ENCODE measurements at places on chromosomes 16 and 17.

GRCh38 chr16:58393138-58393504, 850 bp downstream of the GINS3 start:
- no peak for DNase-seq

DNA sequence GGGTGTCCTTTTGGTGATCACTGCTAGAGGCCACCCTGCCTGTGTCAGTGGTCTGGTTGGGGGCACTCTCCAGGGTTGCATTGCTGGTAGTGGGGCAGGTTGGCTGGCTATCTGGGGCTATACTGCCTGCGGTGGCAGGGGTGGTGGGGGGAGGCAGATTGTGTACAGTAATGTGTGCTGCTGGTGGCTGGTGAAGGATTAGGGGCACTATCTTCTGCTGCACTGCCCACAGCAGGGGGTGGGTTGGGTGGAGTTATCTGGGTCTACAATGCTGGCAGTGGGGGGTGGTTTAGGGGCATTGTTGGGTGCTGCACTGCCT, 204.0 kb upstream of the WSB1 start:
- DNase-seq = no peak

- DNase-seq = no peak
Observed at GRCh38 chr17:17824783-17825614, 11.8 kb downstream of the SREBF1 start.

- no peak for DNase-seq
Observed at GRCh38 chr16:74271872-74272271, 24.7 kb upstream of the PSMD7 start.

DNA sequence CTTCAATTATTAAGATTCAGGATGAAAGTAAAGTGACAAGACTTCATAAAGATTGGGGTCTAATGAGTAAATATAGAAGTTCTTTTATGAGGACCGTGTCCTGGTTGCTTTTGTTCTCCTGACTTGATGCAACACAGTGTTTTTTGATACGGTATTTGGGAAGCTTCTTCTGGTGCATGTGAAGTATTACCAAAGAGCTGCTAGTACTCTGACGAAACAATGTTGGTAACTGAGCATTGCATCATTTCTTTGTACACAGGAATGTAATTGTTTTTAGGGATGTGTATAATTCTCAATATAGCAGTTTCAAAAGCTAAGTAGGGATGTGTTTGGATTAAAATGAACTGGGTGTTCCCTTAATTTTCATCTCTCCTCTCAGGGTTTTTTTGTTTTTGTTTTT, 15.9 kb downstream of the KPNB1 start:
- no peak for DNase-seq

DNA sequence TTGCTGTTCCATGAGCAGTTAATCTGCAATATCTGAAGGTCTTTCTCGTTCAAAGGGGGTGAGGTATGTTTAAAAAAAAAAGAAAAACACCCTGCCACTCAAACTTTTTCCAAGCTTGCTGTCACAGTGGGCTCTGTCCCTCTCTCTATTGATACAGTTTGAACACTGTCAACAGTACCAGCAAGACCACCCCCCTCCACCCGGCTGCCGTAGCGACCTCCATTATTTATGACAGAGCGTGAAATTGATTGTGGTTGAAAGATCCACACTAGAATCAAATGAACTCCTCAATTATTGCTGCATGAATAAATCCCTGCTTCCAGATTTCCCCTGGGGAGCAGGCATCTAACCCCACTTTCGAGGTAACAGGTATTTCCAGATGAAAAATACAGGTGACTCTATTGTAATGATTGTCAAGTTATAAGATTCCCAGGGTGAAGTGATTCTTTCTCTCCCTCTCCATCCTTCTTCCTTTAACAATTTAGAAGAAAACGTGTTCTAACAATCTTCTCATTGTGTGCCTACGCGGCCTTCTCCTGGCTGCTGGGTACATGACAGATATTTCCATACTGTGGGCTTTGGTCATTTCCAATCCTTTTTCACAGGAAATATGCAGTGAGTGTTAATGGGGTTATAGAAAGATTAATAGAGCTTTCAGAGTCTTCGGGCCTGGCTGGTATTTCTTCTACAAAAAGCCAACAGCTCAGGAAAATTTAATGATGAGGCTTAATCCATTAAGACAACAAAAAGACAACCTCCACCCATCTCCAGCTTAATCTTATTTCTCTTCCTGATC, 135.7 kb upstream of the C16orf82 start:
- DNase-seq = no peak

GRCh38 chr17:44448412-44448811, 54.8 kb downstream of the GPATCH8 start:
- no peak for DNase-seq

DNA sequence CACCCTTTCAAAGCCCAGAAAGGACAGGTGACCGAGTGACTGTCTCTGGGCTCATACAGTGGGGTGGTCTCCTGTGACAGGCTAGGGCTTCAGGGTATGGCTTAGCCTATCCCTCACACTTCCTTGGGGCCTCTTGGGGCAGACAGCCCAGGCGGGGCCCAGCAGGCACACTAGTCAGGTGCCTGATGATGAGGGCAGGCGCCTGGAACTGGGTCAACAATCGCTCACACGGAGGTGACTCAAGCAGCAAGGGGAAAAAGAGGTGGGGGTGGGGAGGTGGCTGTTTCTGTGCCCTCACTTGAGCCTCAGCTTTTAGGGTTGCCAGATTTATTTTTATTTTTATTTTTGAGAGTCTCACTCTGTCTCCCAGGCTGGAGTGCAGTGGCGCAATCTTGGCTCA, 6.4 kb upstream of the GRN start:
- DNase-seq = no peak

DNA sequence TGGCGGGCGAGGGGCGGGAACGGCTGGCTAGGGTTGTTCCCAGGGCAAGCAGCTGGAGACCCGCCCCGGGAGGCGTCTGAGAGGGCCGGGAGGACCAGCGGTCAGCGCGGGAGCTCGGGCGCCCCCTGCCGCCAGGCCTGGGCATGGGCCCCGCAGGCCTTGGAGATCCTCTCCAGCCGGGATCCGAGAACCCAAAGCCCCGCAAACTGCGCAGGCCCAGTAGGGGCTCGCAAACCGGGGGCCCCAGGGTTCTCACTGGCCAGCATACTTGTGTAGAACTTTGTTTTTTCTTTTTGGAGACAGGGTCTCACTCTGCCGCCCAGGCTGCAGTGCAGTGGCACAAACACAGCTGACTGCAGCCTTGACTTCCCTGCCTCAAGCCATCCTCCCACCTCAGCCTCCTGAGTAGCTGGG, 20.8 kb upstream of the ZNF423 start:
- no peak for DNase-seq

DNA sequence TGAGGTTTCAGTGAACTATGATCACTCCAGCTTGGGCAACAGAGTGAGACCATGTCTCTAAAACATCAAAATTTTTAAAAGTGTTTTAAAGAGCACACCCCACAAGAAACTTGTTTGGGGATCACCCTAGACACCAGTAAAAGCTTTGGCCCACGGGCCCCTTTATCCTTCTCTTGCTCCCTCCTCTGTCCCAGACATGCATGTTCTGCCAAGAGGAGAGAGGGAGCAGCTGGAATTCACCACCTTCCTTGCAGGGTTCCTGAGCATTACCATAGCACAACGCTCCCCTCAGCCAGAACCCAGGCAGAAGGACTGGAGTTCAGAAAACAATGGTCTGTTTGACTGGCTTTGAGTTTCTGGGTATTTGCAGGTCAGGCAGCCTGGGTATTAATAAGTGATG, 214.3 kb upstream of the CDH5 start:
- no peak for DNase-seq

DNA sequence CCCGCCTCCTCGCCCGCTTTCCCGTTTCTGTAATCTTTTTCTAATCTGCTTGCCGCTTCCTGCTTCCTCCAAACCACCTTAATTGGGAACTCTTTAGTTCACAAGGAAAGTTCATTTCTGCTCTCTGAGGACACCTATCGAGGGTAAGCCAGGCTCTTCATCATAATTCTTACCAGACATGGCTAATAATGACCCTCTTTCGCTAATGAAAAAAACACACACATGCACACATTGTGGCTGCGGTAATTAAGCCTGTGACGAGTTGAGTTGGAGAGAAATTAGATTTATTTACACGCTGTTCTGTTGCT, 100.6 kb downstream of the ZNF423 start:
- DNase-seq = no peak

DNA sequence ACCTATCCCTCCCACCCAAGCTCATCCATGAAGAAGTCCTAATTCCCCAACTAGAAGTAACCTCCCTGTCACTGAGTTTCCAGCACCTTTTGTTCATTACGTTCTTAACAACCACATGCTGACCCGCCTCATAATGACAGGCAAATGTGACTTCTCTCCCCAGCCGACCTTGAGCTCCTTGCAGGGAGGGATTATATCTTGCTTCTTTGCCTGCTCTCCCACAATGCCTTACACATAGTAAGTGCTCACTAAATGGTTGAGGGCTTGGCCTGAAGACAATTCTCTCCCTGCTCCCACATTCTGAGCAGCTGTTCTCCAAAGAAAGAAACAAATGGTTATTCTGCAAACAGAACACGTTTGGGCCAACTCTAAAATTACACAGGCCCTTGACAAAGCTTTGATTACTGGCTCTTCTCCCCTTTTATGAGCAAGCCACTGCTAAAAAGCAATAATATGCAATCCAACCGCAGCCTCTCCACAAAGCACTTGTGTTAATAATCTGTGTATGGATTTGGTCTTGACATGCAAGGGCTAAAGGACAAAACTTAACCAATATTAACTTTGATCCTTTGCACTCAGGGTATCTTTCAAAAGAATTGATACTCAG, 23.2 kb downstream of the SLC39A11 start:
- DNase-seq = no peak

DNA sequence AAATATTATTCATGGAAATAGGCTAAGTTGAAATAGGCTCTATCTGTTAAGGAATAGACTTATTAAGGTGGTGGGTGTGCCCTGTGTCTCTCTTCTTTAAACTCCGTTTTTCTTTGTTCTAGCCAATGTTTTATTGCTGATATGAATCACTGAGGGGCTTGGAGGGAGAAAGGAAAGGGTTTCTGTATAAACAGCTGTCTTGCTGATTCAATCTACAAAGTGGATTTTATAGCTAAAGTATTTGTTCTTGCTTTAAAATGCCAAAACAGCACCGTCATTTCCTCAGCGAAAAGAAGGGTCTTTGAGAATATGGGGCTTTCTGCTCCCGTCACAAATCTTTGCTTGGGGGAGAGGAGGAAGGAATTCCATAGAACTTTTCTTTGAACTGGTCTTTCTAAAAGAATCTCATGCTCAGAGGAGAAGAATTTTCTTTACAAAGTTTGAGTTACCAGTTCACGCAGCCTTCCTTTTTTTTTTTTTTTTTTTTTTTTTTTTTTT, 39.3 kb downstream of the MSI2 start:
- DNase-seq = no peak

- no peak for DNase-seq
Observed at GRCh38 chr16:15752717-15753488, 102.9 kb downstream of the NDE1 start.

- DNase-seq = no peak
Observed at GRCh38 chr16:13856398-13856797, 63.6 kb upstream of the ERCC4 start.

DNA sequence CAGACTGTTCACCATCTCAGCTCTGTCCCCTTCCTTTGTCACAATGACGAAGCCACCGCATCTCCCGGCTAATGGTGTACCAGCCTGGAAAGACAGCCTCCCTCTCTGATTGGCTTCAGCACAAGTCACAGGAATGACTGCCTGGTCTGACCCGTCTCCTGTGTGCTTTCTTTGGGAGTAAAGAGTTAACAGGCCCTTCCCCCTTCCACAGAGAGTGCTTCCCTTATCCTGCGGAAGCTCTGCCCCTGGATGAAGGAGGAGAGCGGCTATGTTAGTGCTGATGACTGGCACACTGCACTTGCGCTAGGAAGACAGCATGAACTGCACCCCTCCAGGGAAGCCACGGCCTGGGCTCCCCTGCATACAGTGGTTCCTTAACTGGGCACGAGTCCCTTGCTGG, 11.3 kb downstream of the USB1 start:
- no peak for DNase-seq

DNA sequence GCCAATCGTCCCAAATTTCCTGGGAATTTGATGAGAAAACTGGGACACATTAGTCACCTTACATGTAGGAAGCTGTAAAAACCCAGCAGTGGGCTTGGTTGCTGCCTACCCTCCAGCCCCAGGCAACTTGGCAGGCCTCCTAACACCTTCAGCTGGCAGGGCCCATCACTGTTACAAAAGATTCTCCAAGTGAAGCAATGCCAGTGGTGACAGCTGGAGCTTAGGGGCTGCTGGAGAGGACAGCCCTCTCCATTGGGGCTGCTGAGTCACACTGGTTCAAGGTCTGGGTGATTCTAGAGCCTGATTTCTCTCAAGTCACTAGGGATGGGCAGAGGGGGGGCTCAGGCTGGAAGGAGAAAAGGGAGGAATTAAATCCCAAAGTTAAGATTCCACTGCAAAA, 180.6 kb downstream of the COPRS start:
- DNase-seq = no peak

DNA sequence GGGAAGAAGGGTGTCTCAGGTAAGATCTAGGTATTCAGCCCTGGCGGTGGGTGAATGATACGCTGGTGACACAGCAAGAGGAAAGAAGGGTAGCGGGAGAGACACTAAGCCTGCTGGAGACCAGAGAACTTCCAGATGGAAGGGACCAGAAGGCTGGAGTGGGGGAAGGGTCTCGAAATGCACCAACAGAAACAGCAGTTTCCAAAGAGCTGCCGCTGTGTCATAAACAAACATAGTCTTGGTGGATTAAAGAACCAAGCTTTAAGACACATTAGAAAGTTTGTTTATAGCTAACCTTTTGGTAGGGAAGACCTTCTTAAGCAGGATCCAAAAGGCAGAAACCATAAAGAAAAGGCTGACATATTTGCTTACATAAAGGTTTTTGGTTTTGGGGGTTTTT, 20.9 kb downstream of the TRPV3 start:
- no peak for DNase-seq

DNA sequence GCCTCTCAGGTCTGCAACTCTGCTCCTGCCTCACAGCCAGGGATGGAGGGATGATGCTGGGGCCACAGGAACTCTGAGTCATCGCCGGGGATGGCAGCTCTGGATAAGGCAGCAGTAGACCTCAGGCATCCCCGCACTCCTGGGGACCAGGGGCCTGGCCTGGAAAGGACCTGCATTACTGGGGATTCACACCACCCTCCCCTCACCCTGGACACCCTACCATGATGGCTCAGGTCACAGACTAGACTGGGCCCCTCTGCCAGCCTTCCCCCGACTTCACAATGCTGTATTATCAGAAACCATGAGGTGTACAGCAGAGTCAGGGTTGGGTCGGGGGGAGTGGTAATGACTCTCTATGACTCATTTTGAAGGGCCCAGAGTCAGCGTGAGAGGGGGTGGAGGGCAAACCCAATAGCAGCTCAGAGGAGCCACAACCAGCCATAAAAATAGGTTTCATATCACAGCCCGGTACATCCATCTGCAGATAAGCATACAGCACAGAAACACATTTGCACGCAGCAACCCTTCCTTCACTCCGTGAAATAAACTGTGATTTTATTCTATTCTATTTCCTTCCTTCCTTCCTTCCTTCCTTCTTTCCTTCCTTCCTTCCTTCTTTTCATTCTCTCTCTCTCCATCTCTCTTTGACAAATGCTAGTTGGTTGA, 28.8 kb downstream of the DYNLRB2 start:
- DNase-seq = peak; percentile 8
